ENCODE measurements at places on chromosomes 7 and 10.

GRCh38 chr10:129730272-129730992 is 233.6 kb downstream of the EBF3 start:
- DNase-seq = no peak

DNA sequence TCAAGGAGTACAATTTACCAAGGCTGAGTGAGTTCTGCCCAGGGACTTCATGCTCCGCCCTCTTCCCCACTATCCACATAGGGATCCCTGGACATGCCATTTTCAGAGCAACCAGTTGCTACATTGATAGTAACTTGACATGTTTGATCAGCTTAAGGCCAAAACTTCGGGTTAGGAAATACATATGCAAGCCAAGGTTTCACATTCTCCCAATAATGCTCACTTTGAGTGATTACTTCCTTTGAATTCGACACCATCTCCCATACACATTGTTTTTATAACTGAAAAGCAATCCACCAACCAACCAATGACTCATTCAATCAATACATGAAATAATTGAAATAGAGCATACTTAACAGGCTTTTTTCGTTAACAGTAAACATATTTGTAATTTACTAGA is 137.9 kb downstream of the GLI3 start:
- DNase-seq = no peak

- DNase-seq = no peak
Measured at GRCh38 chr7:14377646-14378266, 388.3 kb upstream of the ETV1 start.

- no peak for DNase-seq
Measured at GRCh38 chr10:132883391-132883881, 58.9 kb downstream of the CFAP46 start.

GRCh38 chr7:138115047-138115446 is 38.8 kb downstream of the AKR1D1 start:
- DNase-seq = no peak

- no peak for DNase-seq
Measured at GRCh38 chr10:133180965-133181639, 21.1 kb downstream of the KNDC1 start.

- DNase-seq = no peak
Measured at GRCh38 chr7:44565795-44566559, 7.7 kb downstream of the DDX56 start.

DNA sequence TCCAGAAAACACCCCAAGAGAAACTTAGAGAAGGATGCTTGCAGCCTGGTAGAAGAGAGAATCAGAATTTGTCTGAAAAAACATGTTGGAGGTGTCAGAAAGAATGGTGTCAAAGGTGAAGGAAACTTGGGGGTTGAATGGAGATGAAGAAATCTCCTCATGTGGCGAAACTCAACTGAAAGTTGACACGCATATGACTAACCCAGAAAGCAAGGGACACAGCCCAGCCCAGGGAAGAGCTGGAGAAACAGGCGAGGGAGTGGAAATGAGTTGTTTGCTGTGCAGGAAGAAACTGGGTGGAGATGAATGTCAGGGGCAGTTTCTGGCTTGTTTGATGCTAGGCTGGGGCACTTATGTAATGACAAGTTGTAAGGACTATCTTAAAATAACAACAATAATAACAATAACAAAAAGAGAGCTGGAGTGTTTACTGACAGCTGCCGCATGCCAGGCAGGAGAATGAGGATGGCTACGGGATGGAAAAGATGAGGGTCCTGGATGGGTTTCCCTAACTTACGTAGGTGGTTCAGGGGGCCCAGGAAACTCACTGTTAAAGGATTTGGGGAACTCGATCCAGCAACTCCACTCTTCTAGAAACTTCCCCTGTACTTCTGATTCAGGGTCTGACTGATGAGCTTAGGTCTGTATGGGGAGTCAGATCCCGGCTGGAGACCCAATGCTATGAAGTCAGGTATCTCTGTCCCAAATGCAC is 57.4 kb downstream of the MAP3K8 start:
- no peak for DNase-seq

DNA sequence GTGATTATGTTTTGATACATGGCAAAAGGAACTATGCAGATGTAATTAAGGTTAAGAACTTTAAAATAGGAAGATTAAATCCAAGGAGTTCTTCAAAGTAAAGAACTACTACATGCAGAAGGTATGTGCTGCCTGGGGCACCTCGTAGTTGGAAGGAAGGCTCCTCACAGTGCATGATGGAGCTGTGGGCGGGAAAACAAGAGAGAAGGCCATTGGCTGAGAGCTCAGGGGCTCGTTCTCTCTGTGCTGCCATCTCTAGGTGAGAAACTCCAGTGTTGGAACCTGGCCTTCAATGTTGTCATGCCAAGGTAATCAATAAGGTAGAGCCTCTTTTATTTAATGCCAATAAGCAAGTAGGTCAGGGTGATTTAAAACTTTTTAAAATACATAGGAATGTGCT is 391.4 kb upstream of the ETV1 start:
- DNase-seq = no peak

DNA sequence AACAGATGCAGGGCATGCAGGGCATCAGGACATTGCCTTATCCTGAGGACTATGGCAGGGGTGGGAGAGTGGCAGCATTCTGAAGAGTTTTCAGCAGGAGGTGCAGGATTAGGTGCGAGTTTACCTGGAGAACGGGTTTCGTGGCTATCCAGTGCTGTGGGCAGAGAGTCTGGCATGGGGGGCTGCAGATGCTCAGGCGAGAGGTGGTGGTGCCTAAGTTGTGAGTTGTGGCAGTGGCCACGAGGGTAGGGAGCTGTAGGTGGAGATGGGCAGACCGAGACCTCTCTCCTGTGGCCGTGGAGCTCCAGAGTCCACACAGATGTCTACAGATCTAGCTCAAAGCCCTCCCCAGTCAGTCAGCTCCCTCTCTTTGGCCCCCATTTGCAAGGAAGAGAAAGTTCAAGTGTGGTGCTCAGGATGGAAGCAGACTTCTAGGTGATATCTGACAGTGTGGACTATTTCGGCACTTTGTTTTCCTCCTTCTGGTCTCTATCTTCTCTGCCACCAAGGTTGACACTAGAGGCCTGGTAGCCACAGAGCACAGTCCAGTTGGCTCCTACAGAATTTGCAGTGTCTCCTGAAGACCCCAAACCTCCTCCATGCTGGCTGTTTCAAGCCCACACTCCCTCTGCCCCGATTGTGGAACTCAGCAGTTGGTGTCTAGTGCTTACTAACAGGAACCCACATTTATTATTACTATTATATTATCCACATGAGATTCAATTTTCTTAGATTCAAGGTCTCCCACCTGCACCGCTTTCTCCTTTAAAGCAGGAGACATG is 955.7 kb upstream of the ZNF722 start:
- DNase-seq = no peak

DNA sequence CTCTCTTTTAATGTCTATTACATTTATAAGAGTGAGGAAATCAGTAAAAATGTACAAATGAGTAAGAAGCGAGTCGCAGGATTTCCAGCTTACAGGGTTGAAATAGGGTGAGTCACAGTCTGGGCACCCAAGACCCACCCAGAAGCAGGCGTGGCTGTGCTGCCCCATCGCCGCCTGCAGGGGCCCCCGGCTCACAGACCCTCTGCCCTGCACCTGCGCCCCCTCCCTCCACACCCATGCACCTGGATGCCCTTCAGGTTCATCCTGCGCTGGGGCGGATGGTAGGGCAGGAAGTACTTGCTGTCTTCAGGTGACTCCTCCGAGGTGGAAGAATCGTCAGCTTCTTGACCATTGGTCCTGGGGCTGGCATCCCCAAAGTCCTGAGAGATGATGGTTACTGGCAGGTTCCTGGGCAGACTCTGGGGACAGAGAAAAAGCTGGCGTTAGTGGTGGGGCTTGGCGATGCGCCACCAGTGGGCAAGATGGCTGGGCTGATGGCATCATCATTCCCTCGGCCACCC is 90.2 kb upstream of the GNA12 start:
- DNase-seq = no peak

DNA sequence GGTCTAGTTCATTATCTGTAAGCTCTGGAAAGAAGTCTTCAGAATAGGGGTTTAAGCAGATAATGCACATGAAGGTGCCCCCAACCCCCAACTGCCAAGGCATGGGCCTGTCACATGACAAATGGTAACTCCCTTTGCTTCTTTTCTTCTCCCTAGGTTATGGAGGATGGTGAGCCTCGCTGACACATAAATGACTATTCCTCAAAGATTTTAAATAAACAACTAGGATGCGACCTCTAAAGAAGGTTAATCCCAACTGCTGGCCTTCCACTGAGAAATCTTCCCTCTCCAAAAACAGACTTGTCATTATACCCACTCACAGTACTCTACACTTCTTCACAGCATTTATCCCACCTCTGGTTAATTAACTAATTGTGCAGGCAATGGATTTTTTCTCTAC is 75.7 kb upstream of the FAM133B start:
- DNase-seq = no peak

GRCh38 chr7:50812841-50813475 is 30.3 kb upstream of the GRB10 start:
- no peak for DNase-seq
